ENCODE measurements at places on chromosomes 4 and X. TPM values are rescaled to one million over a fixed set of nuclear protein-coding genes. Genes with fewer than 3 reads are reported as not detected.

XAGE1A gene
- total RNA-seq, result not detected

DCAF8L2 gene
- not detected for total RNA-seq

KLB gene
- total RNA-seq, result 70.9 TPM

SOX3 gene
- not detected for total RNA-seq

CYSLTR1 gene
- total RNA-seq, result 4.4 TPM

DTHD1 gene
- 1.1 TPM for total RNA-seq

GPRASP1 gene
- total RNA-seq, result 7.2 TPM

PGAM4 gene
- not detected for total RNA-seq

WDR17 gene
- total RNA-seq, result 3.5 TPM

C4orf51 gene
- not detected for total RNA-seq

CXXC4 gene
- total RNA-seq, result 0.19 TPM

PCDH7 gene
- 0.96 TPM for total RNA-seq

GRCh38 chr4:187903700-187904099 is 91.9 kb upstream of the ZFP42 start:
- DNase-seq, result no peak

GRCh38 chr4:144356941-144357381 is 216.4 kb upstream of the GYPA start:
- no peak for DNase-seq

GRCh38 chrX:54237014-54237413 is 54.0 kb upstream of the FAM120C start:
- no peak for DNase-seq

- DNase-seq, result no peak
Observed at GRCh38 chr4:24160358-24160757, 270.5 kb upstream of the PPARGC1A start.

- DNase-seq, result no peak
Observed at GRCh38 chr4:37058826-37059225, 185.7 kb upstream of the NWD2 start.

DNA sequence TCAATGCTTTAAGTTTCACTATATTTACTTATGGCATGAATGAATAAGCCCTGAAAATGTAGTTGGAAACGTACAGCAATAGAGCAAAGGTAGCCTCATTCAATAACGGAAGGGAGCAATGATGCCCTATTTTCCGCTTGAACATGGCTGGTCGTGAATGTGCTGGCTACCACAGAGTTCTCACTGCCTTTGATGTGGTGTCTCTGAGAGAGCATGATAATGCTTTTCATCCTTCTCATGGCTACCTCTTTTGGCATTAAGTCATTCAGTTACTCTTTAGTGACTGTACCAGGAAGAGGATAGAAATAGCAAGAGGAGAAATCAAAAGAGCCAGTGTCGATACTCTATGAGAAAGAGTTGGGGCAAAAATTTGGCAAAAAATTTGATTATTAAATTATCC is 308.0 kb downstream of the PPP3CA start:
- DNase-seq, result no peak

GRCh38 chr4:121227341-121227792 is 63.2 kb upstream of the TNIP3 start:
- DNase-seq, result no peak

DNA sequence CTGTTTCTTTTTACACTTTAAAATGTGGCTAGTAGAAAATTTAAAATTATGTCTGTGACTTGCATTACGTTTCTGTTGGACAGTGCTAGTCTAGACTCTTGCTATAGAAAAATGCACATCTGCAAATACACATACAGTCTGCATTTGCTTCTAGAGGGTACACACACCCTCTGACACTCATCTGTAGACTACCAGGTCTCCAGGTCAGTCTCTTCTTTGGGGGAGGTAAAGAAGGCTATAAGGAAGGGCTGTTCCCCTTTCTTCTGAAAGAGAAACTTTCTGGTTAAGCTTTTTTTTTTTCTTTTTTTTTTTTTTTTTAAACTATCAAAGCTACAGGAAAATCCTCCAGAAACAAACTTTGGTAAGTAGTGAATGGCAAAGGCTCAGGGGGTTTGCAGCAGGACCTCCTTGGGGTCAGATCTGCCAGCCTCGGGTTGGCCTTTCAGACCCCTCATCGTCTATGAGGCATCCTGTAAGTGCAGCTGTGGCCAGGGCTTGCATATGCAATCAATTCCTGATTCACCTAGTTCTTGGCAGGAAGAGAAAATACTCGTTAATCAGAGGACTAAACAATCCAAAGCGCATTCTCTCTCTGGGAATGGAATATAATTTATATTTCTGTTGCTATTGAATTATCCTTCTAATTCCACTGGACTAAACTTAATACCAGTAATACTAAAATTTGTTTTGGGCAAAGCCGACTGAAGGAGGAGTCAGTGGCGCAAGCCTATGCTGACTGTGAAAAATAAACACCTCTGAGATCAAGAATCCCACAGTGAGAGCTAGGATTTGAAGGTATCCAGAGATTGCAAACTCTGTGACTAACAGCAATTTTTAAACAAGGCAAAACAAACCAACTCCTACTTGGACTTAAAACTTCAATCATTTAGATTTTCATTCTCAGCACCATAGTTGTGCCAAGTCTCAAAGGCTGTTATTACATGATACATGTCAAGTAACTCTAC is 109.3 kb upstream of the TBC1D9 start:
- no peak for DNase-seq

DNA sequence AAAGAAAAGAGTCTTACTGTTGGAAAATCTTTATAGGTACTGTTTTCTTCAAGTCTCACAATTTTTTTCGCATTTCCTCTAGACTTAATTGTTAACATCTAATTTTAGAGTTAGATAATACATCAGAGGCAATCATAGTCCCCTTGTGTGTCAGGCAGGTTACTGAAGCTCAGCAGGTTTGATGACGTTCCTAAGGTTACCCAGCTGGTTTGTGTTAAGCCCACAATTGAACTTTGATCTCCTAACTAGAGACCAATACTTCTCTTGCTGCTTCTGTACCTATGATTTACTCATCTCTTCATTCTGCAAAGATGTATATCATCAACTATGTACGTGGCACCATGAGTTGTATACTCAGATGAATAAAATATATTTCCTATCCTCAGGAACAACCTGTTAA is 131.6 kb upstream of the STIM2 start:
- DNase-seq, result no peak

GRCh38 chr4:17494258-17495190 is 17.4 kb downstream of the QDPR start:
- DNase-seq, result peak; percentile 41

DNA sequence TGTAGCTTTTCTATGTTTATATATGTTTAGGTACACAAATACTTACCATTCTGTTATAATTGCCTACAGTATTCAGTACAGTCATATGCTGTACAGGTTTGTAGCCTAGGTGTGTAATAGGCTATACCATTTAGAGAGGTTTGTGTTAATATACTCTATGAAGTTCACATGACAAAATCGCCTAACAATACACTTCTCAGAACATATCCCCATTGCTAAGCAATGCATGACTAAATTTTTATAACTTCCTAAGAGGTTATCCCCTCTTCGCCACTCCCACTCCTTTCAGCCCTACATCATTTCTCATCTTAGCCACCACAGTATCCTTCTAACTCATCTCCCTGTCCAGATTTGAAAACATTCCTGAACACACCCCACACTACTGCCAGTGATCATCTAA is 83.7 kb upstream of the ZCCHC13 start:
- DNase-seq, result no peak

DNA sequence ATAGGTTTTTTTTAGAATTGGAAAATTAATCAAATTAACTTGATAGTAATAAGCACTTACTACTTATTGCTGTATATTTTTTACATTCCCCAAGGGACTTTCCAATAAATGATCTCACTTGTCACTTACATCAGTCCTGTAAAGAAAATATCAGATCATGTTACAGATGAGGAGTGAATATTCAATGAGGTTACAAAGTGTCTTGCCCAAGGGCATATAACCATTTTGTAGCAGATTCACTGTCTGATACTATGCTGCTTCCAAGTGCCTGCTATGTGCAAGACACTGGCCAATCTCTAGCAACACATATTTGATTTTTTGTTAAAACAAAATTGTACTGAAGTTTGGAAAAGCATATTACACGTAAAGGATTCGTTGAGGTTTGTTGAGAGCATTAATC is 1287.7 kb downstream of the FAM133A start:
- no peak for DNase-seq

DNA sequence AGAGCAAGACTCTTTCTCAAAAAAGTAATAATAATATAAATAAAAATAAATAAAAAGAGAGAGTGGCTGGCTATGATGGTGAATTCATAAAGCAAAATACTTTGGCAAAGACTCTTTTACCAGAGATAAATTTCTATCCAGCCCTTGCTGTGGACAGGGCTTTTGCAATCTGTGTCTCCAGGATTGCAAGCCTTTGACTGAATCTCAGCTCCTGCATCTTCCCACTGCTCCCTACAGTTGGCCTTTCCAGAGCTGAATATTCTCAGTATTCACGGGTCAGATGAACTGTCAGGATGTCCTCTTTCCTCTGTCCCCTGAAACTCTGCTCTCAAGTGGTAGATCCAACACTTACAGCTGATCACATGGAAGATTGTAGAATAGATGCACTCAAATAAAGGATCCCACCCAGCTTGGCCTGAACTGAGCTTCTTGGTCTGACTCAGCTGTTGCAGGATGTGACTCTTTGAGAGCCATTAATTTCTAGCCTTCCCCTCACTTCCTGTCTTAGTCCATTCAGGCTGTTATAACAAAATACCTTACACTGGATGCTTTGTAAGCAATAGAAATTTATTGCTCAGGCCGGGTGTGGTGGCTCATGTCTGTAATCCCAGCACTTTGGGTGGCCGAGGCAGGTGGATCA is 123.4 kb upstream of the GUCY1A1 start:
- no peak for DNase-seq

GRCh38 chr4:94115687-94116086 is 92.0 kb upstream of the SMARCAD1 start:
- DNase-seq, result no peak

GRCh38 chr4:24471486-24472160 is 112.7 kb downstream of the DHX15 start:
- no peak for DNase-seq

DNA sequence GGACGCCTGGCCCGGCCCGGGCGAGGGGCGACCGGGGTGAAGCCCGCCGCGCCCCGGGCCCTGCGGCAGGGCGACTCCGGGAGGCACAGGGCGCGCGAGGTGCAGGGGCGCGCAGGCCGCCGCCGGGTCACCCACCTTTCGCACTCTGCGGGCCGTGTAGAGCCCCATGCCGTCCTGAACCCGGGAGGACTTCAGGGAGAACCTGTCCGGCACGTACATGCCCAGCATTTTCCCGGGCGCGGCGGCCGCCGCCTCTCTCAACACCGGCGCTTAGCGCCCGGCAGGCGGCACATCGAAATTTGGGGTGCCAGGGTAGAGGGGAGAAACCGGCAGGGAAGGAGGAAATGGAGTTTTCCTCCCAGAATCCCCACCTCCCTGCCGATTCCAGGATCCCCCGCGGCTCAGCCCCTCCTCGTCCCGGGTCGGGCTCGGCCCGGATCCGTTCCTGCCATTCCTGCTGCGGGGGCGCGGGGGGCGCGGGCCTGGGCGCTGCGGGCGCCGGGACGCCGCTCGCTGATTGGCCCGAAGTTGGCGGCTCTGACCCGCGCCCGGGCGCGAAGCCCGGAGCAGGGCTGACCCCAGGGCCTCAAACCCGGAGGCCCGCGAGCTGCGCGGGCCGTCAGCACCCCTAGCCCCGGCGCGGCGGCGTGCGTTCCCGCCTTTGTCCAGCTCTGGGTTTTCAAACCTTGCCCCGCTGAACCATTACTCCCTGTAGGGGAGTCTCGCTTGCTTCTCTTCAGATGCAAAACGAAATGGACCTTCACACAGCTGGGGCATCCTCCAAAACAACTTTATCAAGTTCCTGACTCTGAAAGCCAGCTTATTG is at the start of gene PRDM5:
PRDM5 (minus strand) TSS at position 346 of the 826 bp plus-strand sequence; CDS start at position 228, 118 bp downstream.
- DNase-seq, result no peak

DNA sequence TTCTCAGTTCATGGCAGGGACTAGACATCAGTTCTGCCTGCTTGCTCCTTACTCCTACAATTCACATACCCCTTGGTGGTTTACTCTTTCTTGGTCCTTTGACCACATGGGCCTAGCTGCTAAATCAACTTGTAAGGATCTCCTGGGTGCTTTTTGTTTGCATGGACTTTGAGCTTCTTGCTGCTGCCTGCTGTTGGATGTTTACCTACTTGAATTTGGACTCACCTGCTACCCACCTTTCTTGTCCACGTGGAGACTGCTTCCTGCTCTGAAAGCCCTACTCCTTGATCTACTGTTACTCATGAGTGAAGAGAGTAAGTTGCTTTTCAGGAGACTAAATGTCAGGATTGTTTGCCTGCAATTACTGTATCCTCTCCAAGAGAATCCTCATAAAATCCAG is 15.2 kb upstream of the ARHGAP24 start:
- no peak for DNase-seq

DNA sequence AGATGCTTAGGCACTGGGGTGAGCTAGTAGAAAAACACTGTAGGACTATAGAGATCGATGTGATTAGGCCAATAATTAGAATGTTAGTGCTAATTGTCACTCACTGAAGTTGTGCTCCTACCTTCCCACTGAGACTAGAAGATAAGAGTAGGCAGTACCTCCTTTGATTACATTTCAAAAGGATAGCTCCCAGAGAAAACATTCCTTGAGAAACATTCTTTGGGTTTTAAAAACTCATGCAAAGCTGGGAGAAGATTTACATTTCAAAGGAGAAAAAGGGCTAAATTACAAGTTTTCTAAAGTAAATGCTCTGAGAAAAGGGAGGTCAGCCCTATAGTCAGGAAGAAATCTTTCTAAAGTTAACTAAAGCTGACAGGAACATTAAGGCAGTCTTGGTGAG is 860.3 kb upstream of the NDST4 start:
- DNase-seq, result no peak

GRCh38 chrX:38616904-38617303 is 55.6 kb downstream of the TSPAN7 start:
- DNase-seq, result no peak

DNA sequence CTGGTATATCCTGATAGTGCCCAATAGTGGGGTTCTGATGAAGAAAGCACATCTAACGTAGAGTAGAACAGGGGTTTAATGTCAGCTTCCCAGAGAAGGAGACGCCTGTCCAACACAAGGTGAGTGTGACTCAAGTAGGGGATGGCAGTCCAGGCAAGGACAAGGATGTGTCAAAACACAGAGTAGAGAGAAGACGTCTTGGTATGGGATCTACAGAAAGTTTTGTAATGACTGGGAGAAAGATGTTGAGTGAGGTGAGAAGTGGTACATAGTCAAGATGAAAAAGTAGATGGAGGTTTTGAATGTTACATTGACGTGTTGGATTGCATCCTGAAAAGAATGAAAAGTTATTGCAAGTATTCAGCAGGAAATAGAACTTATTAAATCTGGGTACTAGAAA is 124.4 kb downstream of the TMA16 start:
- no peak for DNase-seq

GRCh38 chrX:94057385-94057784 is 383.4 kb downstream of the FAM133A start:
- DNase-seq, result no peak

GRCh38 chr4:71841336-71841735 is 57.5 kb upstream of the GC start:
- DNase-seq, result no peak

DNA sequence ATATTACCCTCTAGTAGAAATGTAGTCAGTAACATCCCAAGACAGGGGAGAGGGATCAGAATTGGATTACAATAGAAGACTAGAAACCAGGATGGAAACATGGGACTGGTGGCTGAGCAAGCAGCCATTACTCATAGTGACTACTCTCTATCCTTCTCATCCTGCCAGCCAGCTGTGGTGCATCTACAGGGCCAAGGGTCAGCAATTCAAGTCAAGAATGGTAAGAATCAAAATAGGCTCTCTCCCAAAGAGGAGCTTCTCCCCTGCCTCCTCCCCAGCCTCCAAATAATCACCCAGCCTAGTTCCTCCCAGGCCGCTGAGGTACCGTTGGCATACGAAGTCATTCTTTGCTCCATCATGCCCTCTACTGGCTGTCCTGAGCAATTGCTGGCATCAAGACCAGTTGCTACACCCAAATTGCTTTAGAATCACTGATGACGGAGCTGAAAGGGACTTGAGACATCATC is 19.4 kb downstream of the AWAT2 start:
- no peak for DNase-seq
